ENCODE measurements at places on chromosomes 13 and 19.

DNA sequence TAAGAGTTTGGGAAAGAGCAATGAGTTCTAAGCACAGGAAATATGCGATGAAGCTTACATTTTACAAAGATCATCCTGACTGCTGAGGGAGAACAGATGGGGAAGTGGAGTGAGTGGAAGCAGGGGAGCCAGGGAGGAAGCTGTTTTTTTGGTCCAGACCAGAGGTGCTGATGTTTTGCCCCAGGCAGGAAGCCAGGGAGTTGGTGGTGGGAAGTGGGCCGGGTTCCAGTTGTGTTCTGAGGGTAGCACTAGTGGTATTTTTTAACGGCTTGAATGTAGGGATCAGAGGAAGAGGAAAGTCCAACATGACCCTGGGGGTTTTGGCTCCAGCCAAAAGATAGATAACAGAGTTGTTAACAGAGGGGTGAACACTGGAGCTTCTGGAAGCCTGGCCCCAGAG lies 20.7 kb upstream of the OLFM4 start:
- no peak for DNase-seq

DNA sequence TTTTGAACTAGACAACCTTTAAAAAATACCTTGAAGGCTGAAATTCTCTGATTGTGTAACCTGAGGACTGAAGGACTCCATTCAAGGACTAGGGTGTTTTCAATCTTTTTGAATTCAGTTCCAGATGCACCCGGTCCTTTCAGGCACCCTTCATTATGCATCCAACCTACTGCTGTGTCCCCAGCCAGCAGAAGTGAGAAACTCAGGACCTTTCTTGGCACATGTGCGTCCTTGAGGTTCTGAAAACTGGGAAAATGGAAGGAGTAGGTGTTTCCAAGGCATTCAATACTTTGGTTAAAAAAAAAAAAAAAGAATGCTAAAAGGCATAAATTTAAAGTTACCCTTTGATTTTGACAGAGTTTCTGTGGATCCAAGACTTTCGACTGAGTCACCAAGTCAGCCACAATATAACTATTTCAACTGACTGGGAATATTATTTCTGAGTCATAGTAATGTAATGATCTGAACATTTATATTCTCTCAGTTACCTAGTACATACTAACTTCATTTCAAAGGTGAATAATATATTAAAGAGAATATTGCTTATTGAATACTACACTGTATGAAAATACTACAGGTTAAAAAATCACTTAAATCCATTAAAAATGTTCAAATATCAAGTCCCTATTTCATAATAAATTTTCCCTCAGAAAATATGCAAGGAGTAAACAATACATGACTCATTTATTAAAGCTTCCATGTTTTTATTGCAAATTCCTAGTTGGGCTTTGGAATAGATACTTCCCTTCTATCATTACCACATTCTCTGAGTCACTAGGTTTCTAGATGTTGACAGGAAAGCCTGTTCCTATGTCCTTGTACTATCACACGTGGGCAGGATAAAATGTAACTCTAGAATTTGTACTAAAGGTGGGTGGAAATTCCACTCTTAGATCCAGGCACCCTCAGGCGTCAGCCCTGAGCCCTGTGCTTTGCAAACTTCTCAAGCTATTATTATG lies 2.4 kb upstream of the ITGBL1 start:
- DNase-seq, result no peak

GRCh38 chr13:37755349-37755748 lies 114.2 kb downstream of the TRPC4 start:
- no peak for DNase-seq

DNA sequence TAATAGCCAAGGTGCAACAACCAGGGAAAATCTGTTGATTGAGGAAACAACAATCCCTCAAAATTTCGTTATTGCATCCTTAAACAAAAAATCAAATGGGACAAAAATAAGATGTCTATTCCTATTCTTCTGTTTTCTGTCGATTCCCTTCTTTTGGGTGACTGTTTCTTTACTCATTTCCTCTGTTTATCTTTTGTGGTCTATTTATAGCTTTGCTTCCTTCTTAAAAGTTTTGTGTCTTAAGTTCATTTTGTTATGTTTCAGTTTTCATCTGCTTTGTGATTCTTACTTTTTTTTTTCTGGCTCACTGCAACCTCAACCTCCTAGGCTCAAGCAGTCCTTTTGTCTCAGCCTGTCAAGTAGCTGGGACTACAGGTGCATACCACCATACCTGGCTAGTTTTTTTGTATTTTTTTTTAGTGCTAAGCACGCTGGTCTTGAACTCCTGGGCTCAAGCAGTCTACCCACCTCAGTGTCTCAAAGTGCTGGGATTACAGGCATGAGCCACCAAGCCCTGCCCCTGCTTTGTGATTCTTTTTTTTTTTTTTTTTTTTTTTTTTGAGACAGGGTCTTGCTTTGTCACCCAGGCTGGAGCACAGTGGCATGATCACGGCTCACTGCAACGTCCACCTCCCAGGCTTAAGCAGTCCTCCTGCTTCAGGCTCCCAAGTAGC lies 10.4 kb downstream of the ZNF146 start:
- DNase-seq, result no peak

DNA sequence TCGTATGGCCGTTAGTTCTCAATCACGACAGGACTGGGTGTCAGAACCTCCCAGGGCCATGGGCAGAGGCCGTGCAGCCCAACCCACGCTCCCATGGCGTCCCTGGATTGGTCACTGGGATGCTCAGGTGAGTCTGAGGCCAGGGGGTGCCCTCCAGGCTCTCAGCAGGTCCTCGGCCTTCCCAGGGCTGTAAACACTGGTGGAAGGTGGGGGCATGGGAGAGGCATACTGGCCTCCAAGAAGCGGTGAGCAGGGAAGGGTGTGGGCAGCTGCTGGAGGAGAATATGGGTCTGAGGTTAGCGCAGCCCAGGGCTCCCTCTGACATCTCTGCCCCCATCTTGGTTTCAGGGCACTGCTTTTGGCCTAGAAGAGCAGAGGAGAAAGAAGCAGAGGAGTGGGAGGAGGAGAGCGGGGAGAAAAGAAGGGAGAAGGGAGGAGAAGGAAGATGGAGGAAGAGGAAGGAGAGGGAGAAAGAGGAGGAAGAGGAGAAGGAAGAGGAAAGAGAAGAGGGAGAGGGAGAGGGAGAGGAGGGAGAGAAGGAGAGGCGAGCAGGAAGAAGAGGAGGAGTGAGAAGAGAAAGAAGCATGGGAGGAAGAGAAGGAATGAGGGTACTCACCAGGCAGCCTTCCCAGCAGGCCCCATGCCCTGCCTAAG lies 62.3 kb downstream of the CEBPG start:
- DNase-seq, result no peak

Data from activated CD4-positive, alpha-beta T cell treated with anti-CD3 and anti-CD28 coated beads for 48 hours (primary cell).